ENCODE measurements at places on chromosomes 12 and 14.

DNA sequence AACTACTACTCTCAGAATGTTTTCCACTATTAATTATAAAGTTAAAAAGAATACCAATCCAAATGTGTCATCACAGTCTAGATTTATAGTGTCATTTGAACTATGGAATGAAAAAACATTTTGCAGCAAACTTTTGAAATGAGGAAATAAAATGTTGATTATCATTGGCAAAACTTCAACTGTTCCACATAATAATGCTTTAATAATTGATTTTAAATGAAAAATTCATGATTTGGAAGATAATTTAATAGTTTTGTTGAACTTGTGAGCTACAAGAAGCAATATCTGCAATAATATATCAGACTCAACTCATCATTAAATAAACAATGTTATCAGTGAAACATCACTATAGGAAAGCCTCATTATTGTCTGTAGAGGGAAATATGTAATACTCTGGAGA, 48.2 kb upstream of the DCN start:
- no peak for DNase-seq

GRCh38 chr14:74350928-74351323, 2.7 kb downstream of the VRTN start:
- DNase-seq, result no peak

DNA sequence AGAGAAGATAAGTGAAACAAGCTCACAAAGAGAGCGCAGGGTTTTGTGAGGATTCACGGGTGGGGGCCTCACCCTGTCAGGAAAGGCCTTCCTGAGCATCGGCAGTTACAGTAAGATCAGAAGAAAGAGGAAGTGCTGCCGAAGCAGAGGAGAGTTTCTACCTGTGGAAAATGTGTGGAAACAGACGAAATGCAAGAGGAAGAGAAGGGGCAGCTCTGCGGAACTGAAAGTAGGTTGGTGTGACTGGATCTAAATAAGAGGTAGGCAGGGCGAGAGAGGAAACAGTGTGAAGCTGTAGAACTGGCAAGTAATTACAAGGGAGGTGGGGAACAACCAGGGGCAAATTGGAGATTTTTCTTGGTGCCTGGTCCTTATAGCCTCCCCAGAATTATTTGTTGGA, 2.6 kb downstream of the GPR68 start:
- DNase-seq, result no peak

DNA sequence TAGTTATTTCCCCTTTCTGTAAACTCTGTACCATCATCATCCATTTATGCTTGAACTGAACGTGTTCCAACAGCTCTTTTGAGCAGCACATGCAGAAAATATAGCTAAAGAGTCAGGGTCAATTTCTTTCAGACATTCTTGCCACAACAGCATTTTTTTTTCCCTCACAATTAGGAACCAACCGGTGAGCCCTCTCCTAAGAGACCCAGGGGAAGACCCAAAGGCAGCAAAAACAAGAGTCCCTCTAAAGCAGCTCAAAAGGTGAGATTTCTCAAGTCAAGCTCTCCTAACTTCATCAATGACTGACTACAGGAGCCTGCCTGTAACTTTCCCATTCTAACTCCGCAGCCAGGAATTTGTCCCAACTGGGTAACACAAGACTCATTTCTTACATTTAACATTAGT, 3.5 kb downstream of the HMGA2 start:
- DNase-seq, result no peak

DNA sequence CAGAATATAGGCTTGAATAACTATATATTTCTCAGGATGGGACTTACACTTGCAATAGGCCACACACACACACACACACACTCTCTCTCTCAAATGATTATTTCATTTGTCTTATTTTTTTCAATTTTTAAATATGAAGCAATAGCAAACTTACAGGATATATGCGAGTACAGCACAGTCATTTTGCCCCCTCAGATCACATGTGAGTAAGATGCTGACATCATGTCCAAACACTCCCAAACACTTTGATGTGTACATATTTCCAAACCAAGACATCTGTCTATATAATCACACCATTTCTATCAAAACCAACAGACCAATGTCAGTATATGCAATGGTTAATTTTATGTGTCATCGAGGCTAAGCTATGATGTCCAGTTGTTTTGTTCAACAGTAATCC, 1535.9 kb upstream of the FLRT2 start:
- no peak for DNase-seq

- DNase-seq, result no peak
These were observed 456.1 kb downstream of the AEBP2 start for GRCh38 chr12:19895246-19896020.

DNA sequence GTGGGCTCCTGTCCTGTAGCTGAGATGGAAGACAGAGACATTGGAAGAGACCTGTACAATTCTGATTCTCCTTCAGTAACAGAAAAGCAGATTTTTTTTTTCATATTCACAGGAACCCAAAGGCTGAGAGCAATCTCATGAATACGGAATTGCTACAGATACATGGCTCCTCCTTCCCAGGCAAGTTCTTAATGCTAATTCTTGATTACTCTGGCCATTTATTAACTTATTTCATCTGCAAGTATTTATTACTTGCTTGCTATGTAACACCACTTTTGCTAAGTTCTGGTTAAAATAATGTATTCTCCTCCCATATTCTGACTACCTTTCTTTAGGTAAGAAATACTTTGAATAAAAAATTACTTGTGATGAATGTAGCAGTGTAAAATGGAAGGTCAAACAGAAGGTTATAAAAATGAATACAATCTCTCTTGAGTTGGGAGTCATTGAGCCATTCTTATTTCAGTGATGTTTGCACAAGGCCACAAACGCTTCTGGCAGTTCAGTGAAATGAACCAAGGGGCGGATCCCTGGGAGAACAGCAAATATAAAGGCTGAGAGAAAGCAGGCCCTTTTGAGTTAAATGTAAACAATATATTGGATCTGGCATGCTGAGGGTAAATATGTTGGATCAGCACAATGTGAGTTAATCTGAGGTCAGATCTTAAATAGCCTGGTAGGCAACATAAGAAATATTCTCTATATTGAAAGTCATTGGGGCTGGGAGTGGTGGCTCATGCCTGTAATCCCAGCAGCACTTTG, 37.6 kb downstream of the MUCL1 start:
- DNase-seq, result no peak

DNA sequence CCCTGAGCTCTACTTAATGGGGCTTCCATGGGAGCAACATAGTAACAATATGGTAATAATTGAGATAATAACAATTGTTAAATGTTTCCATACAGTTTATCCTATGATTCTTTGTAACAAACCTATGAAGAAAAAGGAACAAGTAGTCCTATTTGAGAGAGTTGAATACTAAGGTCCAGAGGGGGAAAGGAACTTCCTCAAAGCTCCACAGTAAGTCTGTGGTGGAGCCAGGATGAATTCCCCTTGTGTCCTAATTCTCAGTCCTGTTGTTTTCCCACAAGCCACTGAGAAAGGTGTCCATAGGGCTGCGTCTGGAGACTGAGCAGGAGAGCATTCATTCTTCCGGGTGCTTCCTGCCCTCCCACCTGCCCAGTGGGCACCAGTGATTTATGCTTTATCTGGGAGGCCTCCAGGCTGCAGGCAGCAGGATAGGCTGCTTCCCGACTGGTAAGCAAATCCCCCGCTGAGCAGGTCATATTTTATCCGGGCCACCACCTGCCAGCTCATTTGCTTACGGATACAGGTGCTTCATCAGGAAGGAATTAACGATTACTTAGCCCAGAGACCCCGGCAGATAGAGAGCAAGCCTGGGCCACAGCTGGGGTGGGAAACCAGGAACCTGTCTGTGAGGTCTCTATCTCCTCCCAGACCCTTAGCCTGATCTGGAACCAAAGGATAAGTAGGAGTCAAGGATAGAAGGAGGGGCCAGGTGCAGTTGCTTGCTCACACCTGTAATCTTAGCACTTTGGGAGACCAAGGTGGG, 33.9 kb upstream of the FAM222A start:
- DNase-seq, result no peak

DNA sequence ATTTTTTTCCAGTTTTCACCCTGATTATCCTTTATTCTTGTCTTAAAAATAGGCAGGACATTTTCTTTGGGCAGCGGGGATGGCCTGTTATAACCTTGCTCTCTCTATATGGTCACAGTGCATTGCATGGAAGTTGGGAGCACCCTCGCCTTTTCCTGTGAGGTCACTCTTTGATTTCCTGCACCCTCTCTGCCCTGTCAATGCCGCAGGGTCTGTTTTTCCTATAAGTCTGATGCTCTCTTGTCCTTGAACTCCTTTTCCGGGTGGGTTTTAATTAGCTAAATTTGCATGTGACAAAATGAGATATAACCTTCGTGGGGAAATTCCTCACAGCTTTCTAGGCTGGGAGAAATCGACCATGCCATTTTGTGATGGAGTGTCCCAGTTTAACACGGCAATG, 194.3 kb downstream of the CACNA1C start:
- no peak for DNase-seq

- DNase-seq, result no peak
These were observed 38.9 kb upstream of the PSEN1 start for GRCh38 chr14:73097421-73097820.

DNA sequence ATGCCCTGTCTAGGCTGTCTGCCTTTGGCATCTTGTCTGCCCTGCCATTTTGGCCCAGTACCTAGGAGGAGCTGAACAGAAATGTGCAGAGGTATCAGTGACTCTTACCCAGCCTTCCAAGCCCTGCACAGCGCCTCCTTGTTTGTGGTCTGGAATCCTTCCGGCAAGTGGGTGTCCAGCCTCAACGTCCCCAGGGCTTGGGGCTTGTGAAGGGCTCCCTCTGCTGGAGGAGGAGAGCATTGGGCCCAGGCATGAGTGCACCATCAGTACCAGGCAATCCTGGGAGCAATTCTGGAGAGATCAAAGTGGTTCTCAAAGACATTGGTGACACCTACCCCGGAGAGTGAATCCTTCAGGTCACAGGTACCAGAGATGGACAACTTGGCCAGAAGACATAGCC, 2.4 kb upstream of the TCL1B start:
- DNase-seq, result no peak

DNA sequence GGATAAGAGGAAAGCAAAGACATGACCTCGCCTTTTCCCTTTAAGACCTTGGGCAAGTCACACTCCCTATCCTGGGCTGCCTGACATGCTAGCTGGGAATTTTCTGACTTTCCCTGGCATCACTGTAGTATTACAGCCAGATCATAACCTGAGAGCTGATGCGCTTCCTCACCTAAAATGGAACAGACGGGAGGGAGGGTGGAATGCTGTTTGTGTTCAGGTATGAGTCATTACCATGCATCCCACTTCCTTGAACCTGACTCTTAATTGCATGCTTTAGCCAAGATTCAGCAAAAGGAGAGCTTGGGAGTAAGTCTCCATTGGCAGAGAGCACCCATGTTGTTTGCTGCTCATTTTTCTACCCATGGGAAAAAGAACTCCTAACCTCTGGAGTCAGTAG, 156.5 kb downstream of the KCNK10 start:
- no peak for DNase-seq

DNA sequence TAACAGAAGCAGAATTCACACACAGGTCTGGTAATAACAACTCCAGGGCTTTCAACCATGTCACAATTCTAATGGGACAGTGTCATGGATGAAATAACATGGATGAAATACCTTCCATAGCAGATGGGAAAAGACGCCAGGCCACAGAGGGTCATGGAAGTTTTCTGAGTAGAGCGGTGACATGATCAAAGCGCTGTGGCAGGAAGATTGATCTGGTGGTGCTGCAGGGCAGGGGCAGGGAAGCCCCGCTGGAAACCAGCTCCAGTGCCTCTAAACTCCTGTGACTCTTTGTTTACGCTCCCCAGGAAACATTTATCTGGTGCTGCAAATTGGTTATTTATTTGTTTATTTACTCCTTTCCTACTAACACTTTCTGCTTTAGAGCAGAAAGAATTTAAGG, 108.3 kb upstream of the HMGA2 start:
- no peak for DNase-seq

- no peak for DNase-seq
These were observed 164.1 kb downstream of the PHETA1 start for GRCh38 chr12:111204788-111205241.

GRCh38 chr12:71439613-71440344, at the start of gene LGR5:
TSS of gene LGR5 (plus strand) at chr12:71439798. CDS start at chr12:71440081, 283 bp downstream.
- no peak for DNase-seq

DNA sequence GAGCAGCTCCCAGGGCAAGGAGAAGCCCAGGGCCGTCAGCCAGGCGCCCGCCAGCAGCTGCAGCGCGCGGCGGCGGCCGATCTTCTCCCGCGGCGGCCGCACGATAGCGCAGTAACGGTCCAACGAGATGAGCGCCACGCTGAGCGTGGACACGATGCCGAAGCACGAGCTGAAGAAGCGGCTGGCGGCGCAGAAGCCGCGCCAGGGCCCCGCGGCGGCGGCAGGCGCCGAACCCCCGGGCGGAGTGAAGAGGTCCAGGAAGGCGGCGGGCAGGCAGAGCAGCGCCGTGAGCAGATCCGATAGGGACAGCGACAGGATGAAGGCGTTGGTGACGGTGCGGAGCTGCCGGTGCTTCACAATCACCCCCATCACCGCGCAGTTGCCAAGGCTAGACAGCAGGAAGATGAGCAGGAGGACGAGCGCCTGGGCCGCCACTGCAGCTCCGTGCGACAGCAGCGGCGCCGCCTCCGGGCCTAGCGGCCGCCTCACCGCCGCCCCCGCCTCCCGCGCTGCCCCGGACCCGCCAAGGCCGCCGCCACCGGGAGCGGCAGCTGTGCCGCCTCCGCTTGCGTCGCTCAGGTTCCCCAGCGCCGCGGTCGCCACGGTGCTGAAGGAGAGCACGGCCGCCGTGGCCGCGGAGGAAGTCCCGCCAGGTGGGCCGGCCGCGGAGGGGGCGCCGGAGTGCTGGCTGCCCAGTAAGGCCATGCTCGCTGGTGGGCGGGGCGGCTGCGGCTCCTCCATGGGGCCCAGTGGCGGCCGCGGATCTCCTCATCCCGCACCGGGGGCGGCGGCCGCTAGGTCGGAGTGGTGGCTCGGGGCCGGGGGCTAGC, 479 bp downstream of the GPR135 start:
- peak; percentile 67 for DNase-seq

DNA sequence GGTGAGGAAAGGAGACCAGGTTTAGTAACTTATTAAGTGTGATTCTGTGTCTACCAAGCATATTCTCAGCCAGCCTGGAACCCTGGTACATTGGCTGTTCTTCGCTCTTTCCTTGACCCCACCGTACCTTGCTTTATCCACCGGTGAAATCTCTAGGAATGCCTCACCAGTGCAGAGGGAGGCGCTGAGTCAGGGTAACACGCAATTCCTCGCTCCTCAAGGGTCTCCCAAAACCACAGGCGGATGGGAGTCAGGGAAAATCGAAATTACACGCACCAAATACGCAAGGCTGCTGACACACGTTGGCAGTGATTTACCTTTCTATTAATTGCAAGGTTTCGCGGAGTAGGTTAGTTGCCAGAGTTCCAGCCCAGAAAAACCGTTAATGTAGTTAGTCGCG, 845 bp downstream of the L3HYPDH start:
- peak; percentile 45 for DNase-seq

- peak; percentile 65 for DNase-seq
These were observed 107.0 kb downstream of the VRK1 start for GRCh38 chr14:96904201-96904600.

GRCh38 chr14:90645842-90646443, 170.3 kb downstream of the TTC7B start:
- peak; percentile 66 for DNase-seq

All from DMS79 treated with DMSO at 0.1 percent for 48 hours (cell line).